NAMALWA (cell line): ENCODE measurements at places on chromosomes 5 and 9.

DNA sequence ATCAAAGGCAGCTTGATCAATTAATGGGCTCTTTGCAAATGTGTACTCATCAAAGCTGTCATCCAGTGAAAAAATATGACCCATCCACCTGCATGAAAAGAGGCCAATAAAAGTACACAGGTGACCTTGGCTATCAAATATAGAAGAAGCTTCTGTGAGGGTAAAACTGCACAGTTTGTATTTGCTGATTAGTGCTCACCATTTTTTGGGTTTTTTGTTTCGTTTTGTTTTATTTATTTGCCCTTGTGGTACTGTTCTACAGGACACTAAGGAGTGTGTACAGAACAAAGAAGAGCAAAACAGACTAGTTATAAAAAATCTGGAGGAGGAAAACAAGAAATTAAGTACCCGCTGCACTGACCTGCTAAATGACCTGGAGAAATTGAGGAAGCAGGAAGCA lies 101.3 kb downstream of the CNTLN start:
- no peak for DNase-seq

GRCh38 chr5:149834246-149834855 lies 104.2 kb downstream of the PPARGC1B start:
- peak; percentile 83 for DNase-seq

GRCh38 chr9:14314424-14314928 lies 535 bp upstream of the NFIB start:
- no peak for DNase-seq

GRCh38 chr5:16492398-16493140 lies 27.0 kb upstream of the ZNF622 start:
- DNase-seq: peak; percentile 9

DNA sequence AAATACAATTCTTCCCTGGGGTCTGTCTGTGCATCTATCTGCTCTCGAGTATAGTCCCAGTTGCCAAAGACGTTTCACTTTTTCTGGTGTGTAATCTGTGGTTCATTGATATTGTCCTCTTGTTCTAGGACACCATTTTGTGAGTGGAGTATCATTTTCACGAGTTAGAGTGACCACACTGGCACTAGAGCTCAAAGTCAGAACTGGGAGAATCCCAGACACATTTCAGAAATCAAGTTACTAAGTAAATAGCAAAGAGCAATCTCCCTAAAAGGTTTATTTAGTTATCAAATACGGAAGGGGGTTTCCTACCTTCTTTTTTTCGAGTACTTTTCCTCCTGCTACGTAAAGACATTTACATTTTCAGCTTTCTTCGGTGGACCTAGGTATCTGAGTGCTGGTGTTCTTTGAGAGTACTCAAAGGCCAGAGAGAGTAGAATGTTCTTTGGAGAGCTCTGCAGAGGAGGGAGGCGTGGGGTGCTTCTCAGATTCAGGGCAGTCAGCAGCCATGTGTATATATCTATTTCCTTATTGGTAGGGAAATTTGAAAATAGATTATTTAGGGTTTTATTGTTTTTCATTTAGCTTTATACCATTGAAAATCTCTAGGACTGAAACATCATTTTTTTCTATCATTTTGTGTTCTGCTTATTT lies 8.9 kb upstream of the HSPA9 start:
- no peak for DNase-seq

DNA sequence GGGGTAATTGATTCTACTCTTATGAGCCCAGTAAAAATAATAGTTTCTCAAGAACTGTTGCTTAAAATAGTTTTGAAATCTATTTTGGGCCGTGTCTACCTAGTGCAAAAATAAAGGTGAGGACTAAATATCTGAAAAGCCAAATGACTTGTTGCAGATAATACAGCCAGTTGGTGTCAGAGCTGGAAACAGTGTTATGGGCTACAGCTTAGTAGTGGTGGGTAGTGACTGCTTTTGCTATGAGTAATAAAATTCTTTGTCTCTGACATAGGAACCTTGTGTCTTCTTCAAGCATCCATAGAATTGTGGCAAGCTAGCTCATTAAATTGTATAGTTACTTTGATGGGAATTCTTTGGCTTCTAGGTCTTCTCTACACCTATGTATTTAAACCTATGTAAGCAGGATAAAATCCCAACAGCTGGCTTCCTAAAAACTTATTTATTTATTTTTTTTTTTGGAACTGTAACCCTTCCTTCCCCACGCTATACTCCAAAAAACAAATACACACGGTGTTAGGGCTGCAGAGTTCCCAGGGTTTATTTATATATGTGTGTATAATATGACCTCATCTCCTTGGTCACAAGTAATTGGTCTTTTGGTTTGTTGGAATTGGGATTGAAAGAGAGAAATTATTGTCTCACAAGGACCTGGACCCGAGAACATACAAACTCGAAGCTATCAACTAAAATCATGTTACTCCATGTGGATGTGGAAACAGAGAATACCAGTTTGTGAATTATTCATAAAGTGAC lies 138.0 kb downstream of the NUDT12 start:
- no peak for DNase-seq

DNA sequence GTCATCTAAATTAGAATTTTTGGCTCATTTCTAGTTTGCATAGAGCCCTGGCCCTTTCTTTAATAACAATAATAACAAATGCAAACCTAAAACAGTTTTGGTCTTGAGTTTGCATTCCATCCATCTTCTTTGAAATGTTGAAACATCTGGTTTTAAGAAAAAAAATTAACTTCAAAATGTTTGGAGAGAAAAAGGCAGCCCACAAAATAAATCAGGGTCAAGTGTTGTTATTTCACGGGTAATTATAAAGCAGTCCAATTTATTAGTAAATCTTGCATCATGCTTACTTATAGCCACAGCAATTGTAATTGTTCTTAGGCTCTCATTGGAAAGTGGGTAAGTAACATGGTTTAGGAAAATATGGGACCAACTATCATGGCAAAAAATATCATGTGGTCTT lies 247.0 kb upstream of the MEF2C start:
- DNase-seq: no peak

DNA sequence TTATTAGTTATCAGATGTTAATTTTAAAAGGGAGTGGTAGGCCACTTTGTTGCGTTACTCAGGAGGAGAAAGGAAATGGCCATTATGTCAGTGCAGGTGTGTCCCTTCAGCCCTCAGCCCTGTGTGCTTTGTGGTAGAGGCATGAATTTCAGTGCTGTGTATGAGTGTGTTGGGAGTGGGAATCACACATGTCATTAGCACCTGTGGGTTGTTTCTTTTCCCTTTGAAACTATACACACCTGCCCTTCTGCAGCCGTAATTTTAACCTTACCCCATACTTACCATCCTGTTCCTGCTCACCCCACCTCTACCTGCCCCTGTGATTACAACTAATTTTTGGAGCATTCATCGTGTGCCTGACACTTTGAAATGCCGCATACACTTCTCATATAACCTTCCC lies 156.4 kb downstream of the ARHGAP26 start:
- DNase-seq: no peak

DNA sequence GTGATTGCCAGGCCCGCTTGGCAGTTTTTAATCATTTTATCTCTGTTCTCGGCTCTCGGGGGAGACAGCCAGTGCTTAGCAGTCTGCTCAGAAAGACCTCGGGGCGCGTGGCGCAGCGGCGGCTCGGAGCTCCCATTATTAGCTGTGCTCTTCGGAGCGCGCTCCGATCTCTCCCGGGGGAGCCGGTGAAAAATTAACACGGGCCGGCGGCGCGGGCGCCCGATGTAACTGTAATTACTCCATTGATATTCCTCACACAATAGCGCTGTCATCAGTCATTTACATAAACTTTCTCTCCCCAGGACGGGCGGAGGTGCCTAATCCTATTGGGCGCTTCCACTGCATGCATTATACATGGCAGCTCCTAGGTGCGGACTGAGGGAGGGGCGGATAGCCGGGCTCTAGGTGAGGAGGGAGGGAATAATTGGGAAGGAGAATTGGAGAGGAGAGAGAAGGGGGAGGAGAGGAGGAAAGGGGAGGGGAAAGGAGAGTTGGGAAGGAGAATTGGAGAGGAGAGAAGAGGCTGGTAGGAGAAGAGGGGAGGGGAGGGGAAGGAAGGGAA lies 24.9 kb downstream of the LMX1B start:
- no peak for DNase-seq

DNA sequence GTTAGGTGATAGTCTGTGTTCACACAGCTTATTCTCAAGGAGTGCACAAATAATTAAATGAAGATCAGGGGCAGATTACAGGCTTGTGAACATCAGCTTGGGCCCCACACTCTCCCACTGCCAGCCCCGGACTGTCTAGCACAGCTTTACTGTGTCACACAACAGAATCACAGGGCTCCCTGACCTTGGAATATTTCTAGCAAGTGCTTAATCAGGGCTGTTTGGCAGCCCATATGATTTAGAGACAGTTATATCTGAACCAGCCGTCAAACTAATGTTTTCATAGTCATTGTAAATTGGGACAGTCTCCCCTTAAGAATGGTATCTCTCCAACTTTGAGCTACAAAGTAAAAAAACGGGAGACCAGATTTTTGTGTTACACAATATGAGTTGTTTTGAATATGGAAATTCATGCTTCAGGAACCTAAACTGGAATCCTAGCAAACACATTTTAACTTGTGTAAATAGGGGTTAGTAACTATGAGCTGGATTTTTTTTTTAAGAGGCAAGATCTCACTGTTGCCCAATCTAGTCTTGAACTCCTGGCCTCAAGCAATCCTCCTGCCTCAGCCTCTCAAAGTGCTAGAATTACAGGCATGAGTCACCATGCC lies 517.6 kb downstream of the BNC2 start:
- no peak for DNase-seq

DNA sequence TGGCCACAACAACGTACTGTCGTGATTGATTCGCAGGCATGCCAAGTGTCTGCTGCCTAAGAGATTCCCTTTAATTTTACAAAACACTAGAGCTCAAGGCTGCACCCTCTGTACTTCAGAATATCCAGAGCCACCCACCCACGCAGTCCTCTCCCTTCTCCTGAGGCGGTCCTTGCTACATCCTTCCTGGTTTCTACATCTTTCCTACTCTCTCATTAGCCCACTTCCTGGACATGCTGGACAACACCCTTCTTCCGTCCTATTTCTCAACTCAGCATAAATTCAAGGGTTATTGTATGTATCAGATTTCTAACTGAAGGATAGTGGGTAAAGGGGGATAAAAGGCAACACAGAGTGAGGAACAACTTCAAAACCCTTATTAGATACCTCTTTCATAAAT lies 148.4 kb upstream of the MAP3K1 start:
- no peak for DNase-seq

DNA sequence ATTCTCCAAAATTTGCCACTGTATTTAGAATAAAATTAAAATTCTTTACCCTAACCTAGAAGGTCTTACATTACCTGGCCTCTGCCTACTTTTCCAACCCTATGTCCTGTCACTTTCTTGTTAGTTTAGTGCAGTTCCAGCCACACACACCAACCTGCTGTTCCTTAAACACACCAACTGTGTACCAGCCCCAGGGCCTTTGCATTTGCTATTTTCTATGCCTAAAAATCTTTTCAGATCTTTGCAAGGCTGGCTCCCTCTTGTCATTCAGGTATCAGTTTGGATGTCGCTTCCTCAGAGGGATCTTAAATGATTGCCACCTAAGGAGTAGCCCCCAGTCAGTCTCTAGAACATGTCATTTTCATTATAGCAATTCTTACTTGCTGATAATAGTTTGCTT lies 17.7 kb upstream of the NRG2 start:
- DNase-seq: no peak

DNA sequence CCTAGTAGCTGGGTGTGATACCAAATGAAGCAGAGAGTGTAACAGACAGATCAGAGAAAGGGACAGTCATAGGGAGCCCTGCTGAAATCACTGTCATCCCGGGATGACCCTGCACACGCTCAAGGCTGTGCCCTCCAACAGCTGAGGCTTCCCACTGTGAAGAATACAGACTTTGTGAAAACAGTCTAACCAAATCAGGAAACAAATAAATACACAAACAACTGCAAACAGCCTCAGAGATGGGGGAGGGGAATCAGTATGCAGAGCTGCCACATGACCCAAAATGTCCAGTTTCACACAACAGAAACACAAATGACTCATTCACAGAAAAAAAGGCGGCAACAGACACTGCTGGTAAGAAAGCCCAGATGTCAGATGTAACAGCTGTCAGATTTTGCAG lies 101.9 kb downstream of the ADAMTS2 start:
- no peak for DNase-seq

DNA sequence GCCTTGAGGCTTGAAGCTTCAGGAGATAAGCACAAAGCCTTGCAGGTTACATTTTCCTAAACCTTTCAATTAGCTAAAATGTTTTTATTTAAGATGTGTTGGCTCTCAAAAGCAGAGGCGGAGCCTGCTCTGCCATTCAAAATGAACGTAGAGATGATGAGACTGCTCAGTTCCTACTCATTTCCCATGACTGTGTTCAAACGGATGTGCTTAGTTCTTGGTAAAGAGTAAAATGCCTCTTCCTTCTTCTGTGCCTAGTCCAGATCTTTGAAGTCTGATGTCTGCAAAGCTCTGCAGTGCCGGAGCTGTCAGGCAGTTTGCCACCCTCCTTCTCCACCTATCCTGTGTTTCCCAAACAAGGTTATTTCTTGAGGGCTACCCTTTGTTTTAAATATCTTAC lies 46.3 kb upstream of the ADAMTSL1 start:
- DNase-seq: no peak

- DNase-seq: no peak
Observed at GRCh38 chr9:18492612-18493011, 18.7 kb downstream of the ADAMTSL1 start.

DNA sequence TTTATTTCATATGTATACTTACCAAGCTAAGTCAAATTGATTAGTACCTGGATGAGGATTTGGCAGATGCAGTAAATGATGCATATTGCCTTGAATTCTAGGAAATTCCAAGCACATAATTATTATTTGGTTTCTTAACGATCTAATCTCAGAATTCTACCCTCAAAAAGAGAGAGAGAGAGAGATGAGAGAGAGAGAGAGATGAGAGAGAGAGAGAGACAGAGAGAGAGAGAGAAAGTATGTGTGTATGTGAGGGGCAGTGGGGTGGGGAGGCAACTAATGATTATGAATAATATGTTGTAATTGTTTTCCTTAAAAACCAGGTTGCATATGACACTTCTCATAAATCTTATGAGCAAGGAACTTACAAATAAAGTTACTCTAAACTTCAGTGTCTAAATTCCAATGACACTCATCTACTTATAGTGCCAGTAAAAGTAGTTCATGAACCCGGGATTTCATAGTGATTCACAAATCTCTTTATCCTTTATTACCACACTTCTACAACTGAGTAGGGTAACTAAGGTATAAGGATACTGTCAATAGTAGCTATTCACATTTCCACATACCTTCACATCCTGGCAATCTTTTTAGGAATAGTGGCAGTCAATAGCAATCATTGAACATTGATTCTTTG lies 60.5 kb upstream of the EDIL3 start:
- no peak for DNase-seq
